Germinal center (tissue), 1 donor: ENCODE measurements at places on chromosomes 12 and 14.

GRCh38 chr14:72851635-72852034 lies 42.3 kb downstream of the DPF3 start:
- DNase-seq: no peak

DNA sequence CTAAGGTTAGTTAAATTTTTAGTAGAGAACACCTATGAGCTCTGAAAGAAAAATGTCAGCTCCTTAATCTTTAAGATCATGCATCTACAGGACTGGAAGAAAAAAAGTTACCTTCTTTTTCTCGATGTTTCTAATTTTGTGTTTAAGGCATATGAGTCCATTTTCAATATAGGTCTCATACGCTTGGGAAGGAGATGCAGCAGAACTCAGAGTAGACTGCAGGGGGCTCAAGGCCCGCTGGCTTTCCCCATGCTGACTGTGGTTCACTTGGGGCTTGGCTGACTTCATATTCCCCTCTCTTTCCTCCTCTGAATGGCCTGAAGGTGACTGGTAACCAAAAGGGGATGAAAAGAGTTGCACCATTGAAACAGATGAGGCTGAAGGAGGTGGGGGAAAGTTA lies 1.5 kb downstream of the CAPRIN2 start:
- DNase-seq: peak; percentile 21

GRCh38 chr12:55039395-55040354 lies 19.9 kb downstream of the NEUROD4 start:
- no peak for DNase-seq

DNA sequence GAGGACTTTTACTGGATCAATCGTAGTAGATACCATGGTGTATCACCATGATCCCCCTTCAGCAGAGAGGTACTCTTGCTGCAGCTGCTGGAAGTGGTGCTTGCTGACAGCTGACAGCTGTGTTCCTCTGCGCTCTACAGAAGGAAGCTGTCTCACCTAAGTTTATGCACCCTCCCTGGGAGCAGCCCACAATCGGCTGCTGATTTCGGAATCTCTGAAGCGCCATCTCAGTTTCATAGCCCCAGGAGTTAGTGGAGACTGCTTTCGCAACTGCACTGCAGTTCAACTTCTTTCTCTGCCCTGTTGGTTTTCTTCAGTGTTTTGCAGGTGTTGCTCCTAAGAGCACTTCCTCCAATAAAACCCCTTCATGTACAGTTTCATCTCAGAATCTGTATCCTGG lies 237.9 kb downstream of the PAWR start:
- DNase-seq: no peak

GRCh38 chr12:64890873-64891468 lies 66.5 kb downstream of the TBC1D30 start:
- peak; percentile 34 for DNase-seq

- no peak for DNase-seq
Observed at GRCh38 chr14:23514644-23514957, 37.0 kb downstream of the ZFHX2 start.

DNA sequence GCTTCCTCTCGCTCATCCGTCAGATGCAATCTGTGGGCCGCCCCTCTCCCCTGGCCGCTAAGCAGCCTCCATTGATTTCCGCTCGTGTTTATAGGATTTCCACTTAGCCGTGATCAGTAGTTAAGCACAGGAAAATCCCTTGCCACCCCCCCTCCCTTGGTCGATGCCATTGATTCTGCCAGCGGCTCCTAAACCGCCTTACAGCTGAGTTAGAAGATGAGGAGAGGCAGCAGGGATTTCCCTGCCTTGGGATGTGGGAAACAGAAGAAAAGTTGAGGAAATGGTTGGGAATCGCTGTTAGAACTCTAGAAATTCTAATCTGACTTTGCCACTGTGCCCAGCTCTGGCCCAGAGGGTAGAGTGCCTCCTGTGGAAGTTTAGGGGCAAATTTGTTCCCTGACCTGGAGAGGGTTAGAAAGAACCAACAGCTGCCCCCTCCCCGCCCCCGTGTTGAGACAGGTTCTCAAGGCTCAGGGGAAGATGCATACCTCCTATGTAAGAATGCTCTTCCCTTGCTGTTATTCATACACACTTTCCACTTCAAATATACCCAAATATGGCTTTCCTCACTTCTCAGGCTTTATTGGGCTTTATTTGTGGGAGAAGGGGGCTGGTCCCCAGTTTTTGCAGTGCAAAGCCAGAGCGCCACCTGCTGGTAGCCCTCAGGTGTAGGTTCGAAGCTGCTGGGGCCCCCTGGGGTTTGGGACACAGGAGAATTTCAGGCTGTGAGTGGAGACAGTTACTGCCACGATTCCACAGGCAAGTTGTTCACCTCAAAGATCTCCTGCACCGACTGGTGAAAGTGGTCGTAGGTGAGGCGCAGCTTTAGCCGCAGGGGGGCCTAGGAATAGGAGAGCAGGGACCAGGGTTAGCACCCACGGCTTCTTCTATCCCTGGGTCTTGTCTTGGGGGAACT lies 3.2 kb downstream of the THTPA start:
- DNase-seq: peak; percentile 66

- DNase-seq: no peak
Observed at GRCh38 chr12:52655720-52656124, 3.7 kb upstream of the KRT2 start.

DNA sequence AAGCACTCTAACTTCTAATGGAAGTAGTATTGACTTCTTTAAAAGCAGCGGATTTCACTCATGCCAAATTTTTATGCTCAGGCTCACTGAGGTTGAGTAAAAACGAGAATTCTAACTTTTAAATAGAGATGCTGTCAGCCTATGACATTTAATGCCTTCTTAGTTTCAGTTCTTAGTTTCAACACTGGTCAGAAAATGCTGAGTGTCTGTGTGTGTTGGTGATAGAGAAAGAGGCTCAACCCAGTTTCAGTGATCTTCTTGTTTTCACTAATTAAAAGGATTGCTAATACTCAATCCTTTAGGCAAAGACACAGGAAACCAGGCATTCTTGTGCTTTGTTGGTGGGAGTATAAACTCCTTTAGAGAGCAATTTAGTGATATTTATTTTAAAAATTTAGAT lies 31.0 kb downstream of the PEBP1 start:
- no peak for DNase-seq

GRCh38 chr12:79187032-79187431 lies 322.5 kb downstream of the SYT1 start:
- no peak for DNase-seq

DNA sequence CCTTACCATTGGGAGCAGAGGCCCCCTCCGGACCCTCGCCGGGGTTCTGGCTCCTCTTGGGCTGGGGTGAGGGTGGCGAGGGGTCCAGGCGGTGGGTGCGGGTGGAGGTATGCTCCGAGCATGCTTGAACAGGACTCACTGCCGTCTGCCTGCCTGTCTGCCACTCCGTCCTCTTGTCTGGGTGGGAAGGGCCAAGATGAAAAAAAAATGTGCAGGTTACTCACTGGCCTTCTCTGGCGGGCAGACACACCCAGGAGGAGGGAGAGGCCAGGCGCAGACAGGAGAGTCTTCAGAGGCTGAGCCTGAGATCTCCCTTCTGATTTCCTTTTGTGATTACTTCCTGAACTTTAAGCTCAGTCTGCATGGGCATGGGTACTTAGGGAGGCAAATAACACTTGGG lies 76.1 kb downstream of the STON2 start:
- DNase-seq: no peak

- DNase-seq: no peak
Observed at GRCh38 chr12:43285159-43285598, 266.8 kb downstream of the ADAMTS20 start.

- no peak for DNase-seq
Observed at GRCh38 chr12:22124987-22125386, 79.0 kb downstream of the CMAS start.

- no peak for DNase-seq
Observed at GRCh38 chr14:100237735-100238418, 1.1 kb upstream of the YY1 start.

DNA sequence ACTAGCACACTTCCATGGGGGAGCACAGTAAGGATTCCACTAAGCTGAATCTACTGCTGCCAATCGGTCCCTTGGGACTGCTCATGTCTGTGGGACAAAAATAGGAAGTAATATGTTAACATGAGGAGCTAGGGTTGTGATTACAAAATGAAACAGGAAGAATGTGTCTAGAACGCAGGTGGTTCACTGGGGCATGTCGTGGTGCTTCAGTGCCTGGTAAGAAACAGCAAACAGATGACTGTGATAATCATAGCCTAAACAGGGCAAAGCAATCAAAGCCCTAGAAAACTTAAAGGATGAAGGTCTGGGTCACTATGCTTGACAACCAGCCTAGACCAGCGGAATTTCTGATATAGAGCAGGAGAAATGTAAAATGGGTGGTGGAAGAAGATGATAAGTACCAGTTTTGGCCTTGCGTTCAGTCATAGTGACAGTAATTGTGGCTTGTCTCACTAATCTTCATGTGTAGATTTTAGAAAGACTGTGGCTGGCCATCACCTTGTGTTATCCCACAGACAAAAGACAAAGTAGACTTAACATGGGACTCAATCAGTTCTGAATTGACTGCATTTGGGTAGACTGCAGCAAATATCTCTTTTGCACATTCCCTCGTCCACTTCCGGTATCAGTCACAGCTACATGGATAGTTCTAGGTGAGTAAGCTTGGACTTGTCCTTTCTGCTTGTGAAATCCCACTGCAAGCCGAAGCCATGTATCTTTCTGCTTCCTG lies 51.4 kb downstream of the WASHC3 start:
- DNase-seq: peak; percentile 79
